ENCODE measurements at places on chromosomes 6 and 20. TPM values are rescaled to one million over a fixed set of nuclear protein-coding genes. Genes with fewer than 3 reads are reported as not detected.
A peak's percentile ranks its signal among the peaks of the same experiment; 100 is the strongest.

The PRSS16 gene
- 0.81 TPM for total RNA-seq

GRCh38 chr6:32050562-32050961 lies 12.3 kb downstream of the CYP21A2 start:
- H3K4me1 ChIP-seq: peaks cover 2% of the 10 kb centered on the region
- DNase-seq: no peak
- no peak overlapping the region for H3K4me3 ChIP-seq
- no peaks in the 10 kb centered on the region for H3K36me3 ChIP-seq
- no peak overlapping the region for H3K27ac ChIP-seq

DNA sequence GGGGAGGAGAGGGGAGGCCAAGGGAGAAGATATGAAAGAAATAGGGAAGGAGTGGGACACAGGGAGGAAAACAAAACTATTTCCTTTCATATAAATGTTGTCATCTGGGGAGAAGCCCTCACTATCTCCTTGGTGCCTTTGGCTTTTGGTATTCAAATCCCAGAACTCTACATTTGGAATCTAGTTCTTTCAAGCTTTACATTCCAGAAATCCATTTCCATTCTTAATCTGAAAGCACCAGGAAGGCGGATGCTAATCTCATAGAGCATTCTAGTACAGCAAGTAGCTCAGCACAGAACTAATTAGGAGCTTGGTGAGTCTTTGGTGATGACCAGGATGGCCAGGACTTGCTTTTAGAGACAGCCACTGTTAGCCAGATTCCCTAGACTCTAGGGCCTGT lies 177.9 kb downstream of the KIF16B start:
- no peak overlapping the region for H3K4me3 ChIP-seq
- no peaks in the 10 kb centered on the region for H3K27me3 ChIP-seq
- no peaks in the 10 kb centered on the region for H3K4me1 ChIP-seq

The CNR1 gene
- not detected for total RNA-seq

The COX4I2 gene
- not detected for total RNA-seq

The PSMA7 gene
- total RNA-seq: 352 TPM

The MEI4 gene
- total RNA-seq: not detected

GRCh38 chr6:144710207-144710606 lies 425.1 kb downstream of the UTRN start:
- H3K4me1 ChIP-seq: no peaks in the 10 kb centered on the region
- no peak overlapping the region for H3K27ac ChIP-seq
- peaks cover 13% of the 10 kb centered on the region for H3K36me3 ChIP-seq
- H3K27me3 ChIP-seq: no peaks in the 10 kb centered on the region
- no peak for DNase-seq

DNA sequence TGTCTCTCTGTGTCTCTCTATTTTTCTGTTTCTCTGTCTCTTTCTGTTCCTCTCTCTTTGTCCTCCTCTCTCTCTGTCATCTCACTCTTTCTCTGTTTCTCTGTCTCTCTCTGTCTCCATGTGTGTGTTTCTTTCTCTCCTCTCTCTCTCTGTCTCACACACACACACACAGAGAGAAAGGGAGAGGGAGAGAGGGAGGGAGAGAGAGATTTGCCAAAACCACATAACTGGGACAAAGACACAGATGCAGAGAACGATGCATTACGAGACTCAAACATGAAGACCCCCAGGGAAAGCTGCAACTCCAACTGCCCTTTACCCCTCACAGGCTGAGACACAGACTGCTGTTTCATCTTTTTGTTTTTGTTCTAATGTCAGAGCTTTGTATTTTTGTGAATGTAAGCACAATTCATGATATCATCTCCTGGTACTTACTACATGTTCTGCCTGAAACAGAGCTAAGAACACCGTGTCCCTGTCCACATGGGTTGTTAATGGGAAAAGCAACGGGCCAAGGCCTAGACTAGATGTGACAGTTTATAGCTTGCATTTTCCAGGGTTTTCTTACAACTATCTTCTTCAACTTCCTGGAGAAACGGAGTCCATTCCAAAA lies 177.1 kb upstream of the ARID1B start:
- H3K27me3 ChIP-seq: no peaks in the 10 kb centered on the region
- DNase-seq: no peak
- H3K36me3 ChIP-seq: no peaks in the 10 kb centered on the region
- no peak overlapping the region for H3K27ac ChIP-seq
- no peak overlapping the region for H3K4me3 ChIP-seq
- H3K4me1 ChIP-seq: no peaks in the 10 kb centered on the region

The RAMACL gene
- 0.29 TPM for total RNA-seq

GRCh38 chr6:105058316-105058715 lies 101.4 kb downstream of the LIN28B start:
- H3K4me3 ChIP-seq: no peak overlapping the region
- no peaks in the 10 kb centered on the region for H3K4me1 ChIP-seq
- H3K27me3 ChIP-seq: peaks cover 19% of the 10 kb centered on the region
- H3K27ac ChIP-seq: no peak overlapping the region
- no peaks in the 10 kb centered on the region for H3K36me3 ChIP-seq
- DNase-seq: no peak

The LRRC73 gene
- total RNA-seq: 0.26 TPM

The PKHD1 gene
- not detected for total RNA-seq

- no peak for DNase-seq
- no peaks in the 10 kb centered on the region for H3K27me3 ChIP-seq
- no peaks in the 10 kb centered on the region for H3K36me3 ChIP-seq
- H3K4me1 ChIP-seq: no peaks in the 10 kb centered on the region
- H3K4me3 ChIP-seq: no peak overlapping the region
These were observed 614.2 kb upstream of the NRSN1 start for GRCh38 chr6:23511817-23512216.

DNA sequence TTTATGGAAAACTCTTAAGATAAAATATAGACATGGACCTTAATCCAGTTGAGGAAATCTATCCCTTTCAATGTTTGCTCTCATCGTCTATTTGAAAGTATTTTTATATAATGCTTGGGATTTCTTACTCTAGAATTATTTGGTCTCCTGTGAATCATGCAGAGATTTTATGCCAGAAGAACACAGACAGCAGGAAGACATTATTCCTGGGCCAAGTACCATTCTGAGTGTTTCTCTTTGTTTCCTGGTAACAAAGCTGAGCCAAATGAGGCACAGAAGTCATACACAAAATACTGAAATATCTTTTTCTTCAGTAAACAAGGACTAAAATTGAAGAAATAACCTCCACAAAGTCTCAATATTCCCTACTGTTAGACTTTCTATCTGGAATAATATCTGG lies 538.2 kb upstream of the EYS start:
- no peaks in the 10 kb centered on the region for H3K36me3 ChIP-seq
- no peak overlapping the region for H3K4me3 ChIP-seq
- H3K4me1 ChIP-seq: no peaks in the 10 kb centered on the region
- no peaks in the 10 kb centered on the region for H3K27me3 ChIP-seq

The DNMT3B gene
- 10.0 TPM for total RNA-seq

The BRD2 gene
- total RNA-seq: 299 TPM

The PAK5 gene
- total RNA-seq: not detected

The TMC2 gene
- not detected for total RNA-seq

DNA sequence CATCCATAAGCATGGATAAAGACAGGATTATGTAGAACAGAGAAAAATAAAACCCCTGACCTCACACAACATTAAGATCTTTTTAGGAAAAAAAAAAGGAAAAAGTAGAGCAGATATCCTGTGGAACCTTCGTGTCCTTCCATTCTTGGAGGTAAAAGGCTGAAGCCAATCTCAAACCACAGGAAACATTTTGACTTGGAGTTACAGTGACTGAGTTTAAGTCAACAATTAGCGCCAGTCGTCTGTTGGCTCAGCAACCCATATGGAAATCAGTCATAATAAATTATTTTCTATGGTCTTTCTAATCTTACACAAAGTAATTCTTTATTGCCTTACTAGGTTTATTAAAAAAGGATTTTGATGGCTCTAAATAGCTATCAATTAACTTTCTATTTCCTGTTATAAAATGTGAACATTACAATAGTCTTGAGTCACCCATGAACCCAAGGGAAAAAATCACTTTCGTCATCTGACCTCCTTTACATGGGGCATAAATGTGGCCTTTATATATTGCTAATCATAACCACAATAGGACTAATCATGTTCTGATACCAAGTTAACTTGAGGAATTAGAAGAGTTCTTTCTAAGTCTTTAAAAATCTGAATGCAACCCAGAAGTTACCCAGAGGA lies 592.9 kb downstream of the TFAP2B start:
- no peaks in the 10 kb centered on the region for H3K27me3 ChIP-seq
- H3K27ac ChIP-seq: no peak overlapping the region
- H3K4me3 ChIP-seq: no peak overlapping the region
- DNase-seq: no peak

GRCh38 chr6:168675933-168676551 lies 235.1 kb downstream of the SMOC2 start:
- no peak overlapping the region for H3K27ac ChIP-seq
- no peaks in the 10 kb centered on the region for H3K4me1 ChIP-seq
- no peak for DNase-seq
- H3K27me3 ChIP-seq: no peaks in the 10 kb centered on the region
- no peaks in the 10 kb centered on the region for H3K36me3 ChIP-seq

The ELOVL2 gene
- total RNA-seq: not detected

DNA sequence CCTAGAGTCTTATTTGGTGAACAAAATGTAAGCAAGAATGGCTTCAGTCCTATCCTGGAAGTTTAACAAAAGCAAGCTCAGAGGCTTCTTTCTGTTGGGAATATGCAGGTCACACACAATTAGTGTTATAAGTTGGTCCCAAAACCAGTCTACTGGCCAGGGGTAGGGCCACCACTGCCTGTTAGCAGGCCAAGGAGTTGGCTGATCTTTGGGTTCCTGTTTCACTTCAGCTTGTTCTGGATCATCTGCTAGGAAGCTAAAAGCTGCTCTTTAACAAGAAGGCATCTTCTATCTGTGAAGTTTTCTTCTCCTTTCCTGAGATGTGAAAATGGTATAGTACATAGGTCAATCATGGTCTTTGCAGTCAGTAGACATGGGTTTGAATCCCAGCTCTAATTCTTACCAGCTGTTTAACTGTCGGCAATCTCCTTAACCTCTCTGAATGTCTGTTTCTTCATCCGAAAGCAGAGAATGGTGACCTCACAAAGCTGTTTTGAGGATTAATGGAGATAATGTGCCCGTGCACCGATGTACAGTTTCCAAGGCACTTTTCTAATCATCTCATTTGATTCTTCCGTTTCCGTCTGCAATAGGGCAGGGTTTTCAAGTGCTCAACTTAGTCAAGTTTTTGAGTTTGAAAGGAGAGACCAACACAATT lies 271.2 kb upstream of the TAB2 start:
- H3K27me3 ChIP-seq: no peaks in the 10 kb centered on the region
- peaks cover 2% of the 10 kb centered on the region for H3K36me3 ChIP-seq
- H3K4me3 ChIP-seq: no peak overlapping the region
- peak overlapping the region; percentile 9 for H3K27ac ChIP-seq
- DNase-seq: no peak
- H3K4me1 ChIP-seq: peaks cover 45% of the 10 kb centered on the region

GRCh38 chr6:31729515-31729978 lies 448 bp upstream of the DDAH2 start:
- peaks cover 76% of the 10 kb centered on the region for H3K36me3 ChIP-seq
- H3K4me3 ChIP-seq: peak overlapping the region; percentile 95
- H3K27ac ChIP-seq: peak overlapping the region; percentile 90
- DNase-seq: peak; percentile 88
- peaks cover 81% of the 10 kb centered on the region for H3K4me1 ChIP-seq
- no peaks in the 10 kb centered on the region for H3K27me3 ChIP-seq

DNA sequence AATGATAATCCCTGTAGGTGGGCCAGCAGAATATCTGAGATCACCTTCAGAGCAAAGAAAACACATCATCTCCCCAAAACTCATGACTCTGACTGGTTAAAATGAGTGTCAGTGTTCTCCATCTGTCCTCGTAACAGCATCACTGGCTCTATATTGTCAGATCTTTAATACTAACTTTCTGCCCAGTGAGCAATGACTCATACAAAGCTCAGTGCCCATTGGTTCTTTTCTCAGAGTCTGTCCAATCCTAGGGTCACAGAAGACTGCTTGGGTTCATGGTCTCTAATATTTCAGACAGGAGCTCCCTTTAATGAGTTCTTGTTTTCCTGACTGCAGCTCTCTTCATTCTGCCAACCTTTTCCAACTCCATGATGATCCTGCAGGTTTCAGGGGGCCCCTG lies 36.4 kb downstream of the HLA-DPB1 start:
- no peaks in the 10 kb centered on the region for H3K36me3 ChIP-seq
- H3K27ac ChIP-seq: no peak overlapping the region
- H3K4me1 ChIP-seq: peaks cover 10% of the 10 kb centered on the region
- H3K27me3 ChIP-seq: peaks cover 74% of the 10 kb centered on the region
- H3K4me3 ChIP-seq: no peak overlapping the region

- H3K27me3 ChIP-seq: no peaks in the 10 kb centered on the region
- peaks cover 4% of the 10 kb centered on the region for H3K36me3 ChIP-seq
- DNase-seq: no peak
- no peaks in the 10 kb centered on the region for H3K4me1 ChIP-seq
- H3K27ac ChIP-seq: no peak overlapping the region
- no peak overlapping the region for H3K4me3 ChIP-seq
These were observed 373.1 kb upstream of the SOX4 start for GRCh38 chr6:21220271-21220987.

DNA sequence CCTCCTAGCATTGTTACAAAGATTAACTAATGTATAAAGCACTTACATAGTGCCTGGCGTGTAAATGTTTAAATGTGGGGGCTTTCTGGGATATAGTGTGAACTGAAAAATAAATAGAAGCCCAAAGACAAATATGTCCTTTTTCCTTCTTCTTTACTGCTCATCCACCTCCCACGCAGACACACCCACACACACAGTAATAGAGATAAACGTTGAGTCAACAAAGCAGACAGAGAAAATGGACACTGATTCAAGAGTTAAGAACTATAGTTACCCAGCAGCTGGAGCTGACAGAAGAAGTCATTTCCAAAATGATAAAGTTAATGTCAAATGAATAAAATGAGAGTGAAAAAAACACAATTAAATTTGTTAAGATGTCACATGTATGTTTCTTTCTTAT lies 68.3 kb downstream of the FHL5 start:
- peaks cover 5% of the 10 kb centered on the region for H3K27me3 ChIP-seq
- H3K27ac ChIP-seq: no peak overlapping the region
- DNase-seq: no peak
- no peak overlapping the region for H3K4me3 ChIP-seq

The C4A gene
- 5.1 TPM for total RNA-seq

DNA sequence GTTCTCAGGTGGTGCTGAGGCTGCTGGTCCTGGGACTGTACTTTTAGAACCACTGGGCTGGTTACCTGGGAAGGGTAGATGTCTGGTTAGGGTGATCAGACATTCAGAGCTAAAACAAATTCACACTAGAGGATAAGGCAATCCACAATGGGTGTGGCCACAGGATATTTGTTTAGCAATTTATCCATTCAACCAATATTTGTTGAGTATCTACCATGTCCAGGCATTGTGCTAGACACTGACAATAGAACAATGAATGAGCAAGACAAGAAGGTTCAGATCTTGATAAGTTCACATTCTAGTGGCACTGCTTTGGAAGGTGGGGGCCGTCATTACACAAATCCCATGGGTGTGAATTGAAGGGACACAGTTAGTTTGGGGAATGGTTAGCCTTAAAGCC lies 131.7 kb downstream of the BCAS1 start:
- peaks cover 67% of the 10 kb centered on the region for H3K4me1 ChIP-seq
- H3K4me3 ChIP-seq: no peak overlapping the region
- DNase-seq: no peak

Measured in activated CD8-positive, alpha-beta T cell treated with anti-CD3 and anti-CD28 coated beads, Interleukin-2, amount 10 ng/mL, durations not matched to agents 7 days and 5 days (primary cell).